ENCODE measurements at places on chromosomes 1 and 21.

DNA sequence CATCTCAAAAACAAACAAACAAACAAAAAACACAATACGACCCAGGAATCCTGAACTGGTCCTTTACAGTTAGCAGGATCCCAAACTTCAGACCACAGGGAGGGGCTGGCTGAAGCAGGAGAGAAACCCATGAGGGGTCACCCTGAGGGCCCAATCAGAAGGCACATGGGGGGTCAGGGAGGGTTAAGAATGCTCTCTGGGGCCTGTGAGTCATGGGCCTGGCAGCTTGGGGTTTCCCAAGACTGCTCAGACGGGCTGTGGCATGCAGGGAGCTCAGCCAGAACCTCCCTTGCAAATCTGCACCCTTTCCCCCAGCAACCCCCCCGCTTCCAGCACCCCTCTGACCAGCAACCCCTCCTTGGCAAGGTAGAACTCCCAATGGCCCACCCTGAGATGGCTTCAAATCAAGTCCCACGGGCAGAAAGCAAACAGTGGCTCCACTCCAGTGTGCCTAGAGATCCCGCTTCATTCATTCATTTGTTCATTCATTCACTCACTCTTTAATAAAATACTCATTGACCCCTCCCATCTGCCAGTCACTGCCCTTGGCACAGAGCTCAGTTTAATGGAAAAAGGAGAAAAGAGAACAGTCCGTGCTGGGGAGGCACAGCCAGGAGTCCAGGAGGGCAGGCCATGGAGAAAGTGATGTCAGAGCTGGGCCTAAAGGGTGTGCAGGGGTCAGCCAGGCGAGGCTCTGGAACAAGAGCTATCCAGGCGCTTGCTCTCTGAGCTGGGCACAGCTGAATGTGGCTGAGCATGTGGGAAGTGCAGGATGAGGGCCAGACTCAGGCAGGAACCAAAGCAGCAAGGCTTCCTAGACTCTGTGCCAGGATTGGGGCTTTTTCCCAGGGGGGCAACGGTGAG is 8.2 kb downstream of the UQCRHL start:
- no peak for DNase-seq

- no peak for DNase-seq
Observed at GRCh38 chr1:1194723-1195122, 11.7 kb downstream of the TNFRSF18 start.

DNA sequence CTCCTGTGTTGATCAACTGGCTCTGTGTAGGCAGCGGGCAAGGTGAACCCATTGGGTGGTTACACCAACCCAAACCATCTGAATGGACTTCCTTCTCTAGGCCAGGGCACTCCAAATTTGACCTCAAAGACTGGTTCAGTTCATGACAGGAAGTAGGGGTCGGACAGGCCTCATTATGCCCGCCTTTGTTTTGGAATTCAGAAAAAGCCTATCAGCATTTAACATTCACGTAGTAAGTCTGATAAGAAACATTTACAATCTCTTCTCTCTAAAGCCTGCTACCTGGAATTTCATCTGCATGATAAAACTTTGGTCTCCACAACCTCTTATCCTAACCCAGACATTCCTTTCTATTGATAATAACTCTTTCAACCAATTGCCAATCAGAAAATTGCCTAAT is 97.1 kb upstream of the ETV3 start:
- DNase-seq, result no peak

GRCh38 chr1:193568512-193568911 is 382.1 kb upstream of the B3GALT2 start:
- no peak for DNase-seq

GRCh38 chr1:7470904-7471638 is 300.0 kb upstream of the VAMP3 start:
- DNase-seq, result no peak

DNA sequence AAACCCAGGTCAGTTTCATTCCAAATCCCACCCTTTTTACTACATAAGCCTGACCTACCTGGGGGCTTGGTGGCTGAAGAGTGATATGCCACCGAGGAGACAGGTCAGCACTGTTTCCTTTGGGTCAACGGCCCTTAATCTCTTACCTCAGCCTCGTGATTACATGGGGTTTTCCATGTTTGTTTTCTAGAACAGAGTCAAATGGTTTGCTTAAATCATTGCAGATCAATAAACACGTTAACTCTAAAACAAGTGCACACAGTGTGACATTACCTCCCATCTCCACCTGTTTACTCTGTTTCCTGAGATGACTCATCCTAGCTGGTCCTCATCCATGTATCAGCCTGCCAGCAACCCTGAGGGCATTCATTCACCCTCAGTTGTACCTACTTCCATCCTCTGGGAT is 40.8 kb upstream of the TP53BP2 start:
- DNase-seq, result no peak

DNA sequence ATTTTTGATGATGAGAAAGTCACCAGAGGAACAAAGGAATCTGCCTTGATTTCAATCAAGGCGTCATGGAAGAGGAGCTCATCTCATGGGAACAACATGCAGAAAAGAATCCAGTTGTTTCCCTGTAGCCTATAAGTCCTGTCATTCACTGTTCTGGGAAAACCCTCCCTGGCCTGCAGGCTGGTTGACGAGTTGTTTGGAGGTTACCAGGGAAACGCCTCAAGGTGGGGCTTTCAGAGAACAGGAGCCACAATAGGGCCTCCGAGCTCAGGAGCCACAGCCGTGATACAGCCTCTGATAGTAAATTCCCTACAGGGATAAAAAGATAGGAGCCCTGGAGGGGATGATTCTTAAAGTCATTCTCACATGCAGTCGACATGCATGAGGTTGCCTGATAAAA is 135.2 kb downstream of the PSMG1 start:
- DNase-seq, result no peak

- DNase-seq, result no peak
Observed at GRCh38 chr1:169132512-169133227, 26.2 kb downstream of the ATP1B1 start.

Measured in CD4-positive, alpha-beta T cell treated with Interleukin-10 for 1 hour (primary cell).